ENCODE measurements at places on chromosomes 11 and 22. TPM values are rescaled to one million over a fixed set of nuclear protein-coding genes. Genes with fewer than 3 reads are reported as not detected.

GRCh38 chr22:25736378-25737011, 5.5 kb upstream of the MYO18B start:
- DNase-seq = no peak

DNA sequence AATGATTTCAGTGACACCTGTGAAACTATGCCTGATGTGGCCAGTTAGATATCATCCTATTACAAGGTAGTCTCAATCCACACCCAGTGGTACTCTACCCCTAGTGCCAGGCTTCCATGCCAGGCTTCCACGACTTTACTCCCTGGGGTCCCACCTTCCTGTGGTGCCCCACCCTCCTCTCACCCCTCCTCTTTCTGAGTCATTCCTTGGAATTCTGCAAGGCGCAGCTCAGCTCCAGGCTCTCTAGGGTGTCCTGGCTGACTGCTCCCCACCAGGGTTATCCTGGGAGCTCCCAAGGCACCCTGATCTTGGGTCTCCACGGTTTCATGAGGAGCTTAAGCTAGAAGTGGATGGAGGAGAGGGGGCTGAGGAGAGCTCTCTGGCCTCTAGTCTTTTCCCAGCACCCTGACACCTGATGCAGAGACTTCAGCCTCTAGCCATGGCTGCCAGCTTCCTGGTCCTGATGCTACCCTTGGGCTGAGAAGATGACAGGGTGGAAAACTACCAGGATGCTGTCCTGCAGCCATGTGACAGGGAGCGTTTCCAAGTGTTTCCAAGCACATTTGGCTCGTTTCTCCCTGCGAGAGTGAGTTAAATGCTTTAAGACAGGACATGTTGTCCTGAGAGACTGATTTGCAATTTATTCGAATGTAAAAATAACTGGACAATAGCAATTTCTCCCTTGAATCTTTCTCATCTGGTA, 1461.2 kb downstream of the TBC1D22A start:
- DNase-seq = peak; percentile 8

DNA sequence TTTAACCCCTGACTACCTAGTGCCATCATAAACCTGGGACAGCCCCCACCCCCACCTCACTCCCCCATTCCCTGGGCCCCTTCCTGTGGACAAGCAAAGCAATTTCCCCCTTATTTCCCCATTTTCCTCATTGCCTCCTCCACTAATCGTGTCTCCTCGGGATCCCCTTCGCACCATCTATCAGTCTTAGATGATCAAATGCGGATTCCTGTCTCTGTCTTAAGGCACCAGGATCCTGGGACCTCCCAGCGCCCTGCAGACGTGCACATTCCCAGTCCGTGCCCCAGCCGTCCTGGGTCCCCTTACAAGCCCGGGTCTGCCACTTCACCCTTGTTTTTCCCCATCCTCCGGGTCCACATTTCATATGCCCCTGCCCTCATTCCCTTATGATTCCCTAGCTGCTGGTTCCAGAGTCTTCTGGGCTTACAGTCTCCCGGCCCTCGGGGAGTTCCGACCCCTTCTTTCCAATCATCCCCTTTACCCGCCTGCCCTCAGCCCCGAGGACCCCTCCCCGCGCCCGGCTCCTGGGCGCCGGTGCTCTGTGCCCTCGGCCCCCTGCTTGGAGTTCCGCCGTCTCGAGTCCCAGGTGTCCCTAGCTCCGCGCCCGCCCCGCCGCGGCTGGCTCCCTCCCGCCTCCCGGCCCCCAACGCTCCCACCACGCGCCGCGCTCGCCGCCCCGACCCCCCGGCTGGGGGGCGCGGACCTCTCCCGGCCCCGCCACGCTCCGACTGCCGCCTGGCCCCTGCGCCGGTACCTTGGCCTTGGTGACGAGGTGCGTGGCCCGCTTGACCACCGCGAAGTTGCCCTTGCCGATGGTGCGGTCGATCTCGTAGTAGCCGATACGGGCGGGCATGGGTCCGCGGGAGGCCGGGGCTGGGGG, 599 bp downstream of the SIK3 start:
- no peak for DNase-seq

DNA sequence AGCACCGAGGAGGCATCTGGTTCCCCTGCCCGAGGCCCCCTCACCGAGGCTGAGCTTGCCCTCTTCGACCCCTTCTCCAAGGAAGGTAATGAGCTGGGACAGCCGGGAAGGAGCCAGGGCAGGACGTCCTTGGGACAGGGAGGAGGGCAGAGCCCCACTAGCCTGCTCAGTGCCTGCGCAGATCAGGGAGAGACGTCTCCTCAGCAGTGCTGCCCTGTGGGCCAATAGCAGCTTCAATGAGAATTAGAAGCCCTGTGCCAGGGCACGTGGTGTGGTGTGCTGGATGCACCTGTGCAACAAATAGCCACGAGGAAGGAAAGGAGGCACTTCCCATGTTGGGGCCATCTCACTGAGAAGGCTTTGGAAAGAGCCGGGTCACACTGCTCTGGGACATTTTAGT, 5.4 kb upstream of the SAC3D1 start:
- DNase-seq = no peak

DNA sequence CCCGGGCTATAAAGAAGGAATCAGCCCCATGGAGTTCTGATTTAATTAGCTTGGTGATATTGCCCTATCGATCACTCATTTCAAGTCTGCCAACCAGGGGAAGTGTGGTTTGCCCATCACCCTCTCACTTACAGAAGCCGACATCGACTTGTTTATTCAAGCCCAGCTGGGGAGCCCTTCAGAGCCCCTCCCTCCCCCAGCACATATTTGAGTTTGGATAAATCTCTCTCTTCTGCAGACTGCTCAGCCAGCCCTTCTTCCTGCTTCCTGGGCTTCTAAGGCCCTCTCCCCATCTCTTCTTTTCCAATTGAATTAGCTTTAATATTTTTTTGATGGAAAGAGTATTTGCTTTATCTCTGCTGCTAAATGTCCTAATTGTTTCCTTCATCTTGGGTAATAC, 299.0 kb downstream of the MIAT start:
- no peak for DNase-seq

- no peak for DNase-seq
Measured at GRCh38 chr22:50436841-50437341, 37.9 kb downstream of the SBF1 start.

DNA sequence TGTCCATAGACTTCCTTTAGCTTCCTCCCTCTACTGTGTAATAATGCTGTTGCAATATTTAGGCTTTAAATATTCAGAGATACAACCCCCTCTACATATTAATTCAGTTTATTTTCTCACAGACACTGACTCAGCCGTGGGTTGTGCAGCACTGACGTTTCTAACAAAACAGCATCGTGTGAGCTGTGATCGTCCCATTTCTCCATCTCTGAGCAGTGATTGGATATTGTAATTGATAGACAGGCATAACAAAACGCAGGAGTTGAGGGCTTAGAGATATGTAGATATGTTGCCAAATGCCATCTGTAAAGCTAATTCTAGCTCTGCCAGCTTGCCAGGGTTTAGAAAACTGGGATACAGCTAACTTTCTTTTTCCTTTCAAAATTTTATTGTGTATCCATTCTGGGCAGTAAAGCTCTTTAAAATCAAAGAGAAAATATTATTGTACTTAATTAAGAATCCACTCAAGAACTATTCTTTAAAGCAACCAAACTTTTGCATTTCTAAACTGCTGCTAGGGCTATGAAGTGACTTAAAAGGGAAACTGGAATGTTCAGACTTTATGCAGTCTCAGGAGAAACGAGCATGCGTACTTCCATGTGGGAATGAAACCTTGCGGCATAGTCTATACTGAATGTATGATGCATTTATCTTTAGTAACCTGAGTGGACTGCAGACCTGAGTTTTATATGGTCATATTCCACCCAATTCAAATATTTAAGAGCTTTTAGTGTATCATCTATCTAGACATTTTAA, 22.7 kb downstream of the BTBD10 start:
- DNase-seq = no peak

- DNase-seq = no peak
Measured at GRCh38 chr11:15197696-15198095, 83.0 kb downstream of the INSC start.

DNA sequence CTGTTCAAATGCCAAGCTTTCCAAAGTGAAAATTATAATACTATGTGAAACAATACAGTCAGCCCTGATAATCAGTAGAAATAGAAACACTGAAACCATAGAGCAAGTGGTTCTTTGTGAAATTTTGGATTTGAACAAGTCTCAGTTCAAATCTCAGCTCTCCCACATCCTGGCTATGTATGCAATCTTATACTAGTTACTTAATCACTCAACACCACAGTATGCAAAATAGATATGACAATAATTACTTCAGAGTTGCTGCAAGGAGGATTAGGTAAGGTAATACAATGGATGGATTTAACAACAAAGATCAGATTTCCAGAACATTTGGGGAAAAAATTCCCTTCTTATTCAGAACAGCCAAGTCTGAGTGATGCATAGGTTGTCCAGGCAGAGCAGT, 851.8 kb upstream of the CCDC90B start:
- DNase-seq = no peak

DNA sequence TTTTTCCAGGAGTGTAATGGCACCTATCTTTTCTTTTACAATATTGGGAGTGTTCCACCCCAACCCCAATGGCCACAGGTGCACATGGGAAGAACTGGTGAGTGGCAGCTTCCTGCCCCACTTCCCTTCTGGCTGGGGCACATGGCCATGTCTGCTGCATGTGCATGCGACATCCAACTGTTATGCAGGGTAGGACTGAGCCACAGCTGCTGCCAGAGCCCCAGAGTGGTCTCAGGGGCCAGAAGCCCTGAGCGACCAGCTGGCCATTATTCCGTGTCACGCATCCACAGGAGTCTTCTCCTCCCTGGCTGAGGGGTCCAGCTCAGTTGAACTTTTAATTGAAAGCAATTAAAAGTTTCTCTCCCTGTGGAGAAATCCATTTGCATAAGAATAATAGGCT, 8.7 kb upstream of the GLYAT start:
- DNase-seq = no peak

DNA sequence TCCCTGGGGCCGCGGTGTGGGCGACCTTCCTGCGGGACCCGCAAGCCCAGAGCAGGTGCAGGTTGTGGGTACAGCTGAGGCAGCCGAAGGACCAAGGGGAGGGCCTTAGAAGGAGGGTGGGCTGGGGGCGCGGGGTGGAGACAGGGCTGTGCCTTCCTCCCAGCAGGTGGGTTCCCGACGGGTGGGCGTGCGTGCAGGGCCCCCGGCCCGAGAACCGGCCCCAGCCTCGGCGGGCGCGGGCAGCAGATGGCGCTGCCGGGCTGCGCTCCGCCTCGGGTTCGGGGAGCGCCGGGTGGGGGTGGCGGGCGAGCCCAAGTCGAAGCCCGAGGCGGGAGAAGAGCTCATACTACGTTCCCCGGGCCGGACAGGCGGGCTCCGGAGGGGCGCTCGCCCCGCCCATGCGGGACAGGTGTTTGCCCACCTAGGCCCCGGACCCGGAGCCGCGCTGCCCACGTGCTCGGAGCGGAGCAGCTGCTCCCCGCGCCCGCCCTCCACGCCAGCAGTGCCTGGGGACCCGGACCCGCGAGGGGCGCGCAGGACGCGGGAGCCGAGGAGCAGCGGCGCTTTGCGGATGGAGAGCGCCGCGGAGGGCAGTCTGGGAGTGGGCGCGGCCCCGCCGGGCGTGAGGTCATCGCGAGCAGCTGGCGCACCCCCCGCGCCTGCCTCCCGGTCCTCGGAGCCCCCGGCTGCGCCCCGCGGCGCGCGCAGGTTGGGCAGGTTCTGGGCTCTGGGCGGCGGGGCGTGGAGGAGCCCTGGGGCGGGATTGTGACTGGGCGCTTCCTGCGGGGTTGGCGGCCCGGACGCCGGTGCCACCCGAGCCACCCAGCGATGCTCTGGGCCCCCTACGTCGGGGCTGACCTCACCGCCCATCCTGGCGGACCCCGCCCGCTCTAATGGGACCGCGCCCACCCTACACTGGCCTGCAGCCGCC, 25.3 kb downstream of the DUSP8 start:
- no peak for DNase-seq

- DNase-seq = peak; percentile 51
Measured at GRCh38 chr11:60872124-60872960, 5.0 kb downstream of the ZP1 start.

- no peak for DNase-seq
Measured at GRCh38 chr11:34359548-34359891, 1.7 kb upstream of the ABTB2 start.

TBX10 gene
- 0.15 TPM for total RNA-seq

P2RX6 gene
- total RNA-seq = 0.28 TPM

DRICH1 gene
- total RNA-seq = 0.18 TPM

GRM5 gene
- total RNA-seq = not detected

MOV10L1 gene
- not detected for total RNA-seq

HTR3B gene
- total RNA-seq = not detected

MALAT1 gene
- total RNA-seq = 2,761 TPM

KLHL22 gene
- total RNA-seq = 13.3 TPM

Data from left lobe of liver (tissue), 2 donors.